Foreskin keratinocyte (primary cell): ENCODE measurements at places on chromosomes 3 and 15.

GRCh38 chr3:119817071-119817470 lies 35.2 kb downstream of the NR1I2 start:
- no peak for DNase-seq

- DNase-seq = no peak
These were observed 30.3 kb downstream of the LINS1 start for GRCh38 chr15:100571592-100572167.

DNA sequence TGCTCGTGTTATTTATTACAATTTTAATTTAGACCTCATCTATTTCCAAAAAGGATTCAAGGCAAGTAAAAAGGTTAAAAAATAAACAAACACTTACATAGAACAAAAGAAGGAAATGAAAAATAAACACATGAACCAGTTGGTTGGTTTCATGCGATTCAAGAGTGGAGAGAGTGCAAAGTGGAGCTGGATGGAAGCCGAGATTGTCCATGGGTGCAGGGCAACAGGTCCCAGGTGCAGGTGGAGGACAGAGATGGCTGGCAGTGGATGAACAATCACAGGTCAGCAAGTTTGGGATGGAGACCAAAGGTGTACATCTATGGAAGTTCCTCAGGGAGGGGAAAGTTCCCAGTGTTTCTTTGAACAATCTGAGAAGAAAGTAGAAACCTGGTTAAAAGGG lies 11.6 kb upstream of the SEMA5B start:
- DNase-seq = no peak

DNA sequence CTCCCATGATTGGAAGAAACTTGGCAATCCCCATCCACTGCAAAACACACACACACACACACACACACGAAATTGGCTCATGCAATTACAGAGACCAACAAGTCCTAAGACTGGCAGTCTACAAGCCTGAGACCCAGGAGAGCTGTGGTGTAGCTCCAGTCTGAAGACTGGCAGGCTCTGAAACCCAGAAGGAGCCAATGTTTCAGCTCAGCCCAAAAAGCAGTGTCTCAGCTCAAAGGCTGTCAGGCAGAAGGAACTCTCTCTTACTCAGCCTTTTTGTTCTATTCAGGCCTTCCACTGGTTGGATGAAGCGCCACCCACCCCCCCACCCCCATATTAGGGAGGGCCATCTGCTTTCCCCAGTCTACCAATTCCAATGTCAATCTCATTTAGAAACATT lies 32.1 kb downstream of the MESD start:
- no peak for DNase-seq

- DNase-seq = no peak
These were observed 15.2 kb downstream of the CGNL1 start for GRCh38 chr15:57391537-57391936.

- DNase-seq = no peak
These were observed 118.5 kb downstream of the TLE3 start for GRCh38 chr15:69979262-69979661.
